Activated B cell treated with CpG ODN at 0.5 μM for 24 hours (primary cell): ENCODE measurements at places on chromosomes 5 and 9. TPM values are rescaled to one million over a fixed set of nuclear protein-coding genes. Genes with fewer than 3 reads are reported as not detected.

DNA sequence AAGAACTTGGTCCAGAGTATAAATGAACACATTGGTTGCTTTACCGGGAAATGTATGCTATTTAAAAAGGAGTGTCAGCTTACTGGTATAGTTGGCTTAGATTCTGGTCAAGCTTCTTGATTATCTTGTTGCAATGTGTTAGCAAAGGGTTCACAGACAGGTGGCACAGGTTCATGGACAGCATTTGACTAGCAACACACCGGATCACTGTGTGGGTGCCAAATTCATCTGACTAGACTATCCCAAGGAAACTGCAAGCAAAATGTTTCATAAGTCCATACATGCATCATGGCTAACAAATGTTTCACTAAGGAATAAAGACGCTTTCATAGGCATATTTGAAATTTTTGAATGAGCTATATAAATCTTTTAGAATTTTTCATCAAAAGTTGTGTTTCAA, 274.1 kb downstream of the PLK2 start:
- H3K27ac ChIP-seq: no peak overlapping the region
- DNase-seq: no peak
- no peaks in the 10 kb centered on the region for H3K36me3 ChIP-seq
- no peaks in the 10 kb centered on the region for H3K4me1 ChIP-seq

NUTM2F gene
- not detected in 2 replicates for total RNA-seq

GRCh38 chr9:8600914-8601680, 801.5 kb upstream of the DMAC1 start:
- no peaks in the 10 kb centered on the region for H3K4me1 ChIP-seq
- no peak for DNase-seq
- no peak overlapping the region for H3K4me3 ChIP-seq
- no peaks in the 10 kb centered on the region for H3K36me3 ChIP-seq
- H3K27me3 ChIP-seq: no peaks in the 10 kb centered on the region
- H3K27ac ChIP-seq: no peak overlapping the region

DNA sequence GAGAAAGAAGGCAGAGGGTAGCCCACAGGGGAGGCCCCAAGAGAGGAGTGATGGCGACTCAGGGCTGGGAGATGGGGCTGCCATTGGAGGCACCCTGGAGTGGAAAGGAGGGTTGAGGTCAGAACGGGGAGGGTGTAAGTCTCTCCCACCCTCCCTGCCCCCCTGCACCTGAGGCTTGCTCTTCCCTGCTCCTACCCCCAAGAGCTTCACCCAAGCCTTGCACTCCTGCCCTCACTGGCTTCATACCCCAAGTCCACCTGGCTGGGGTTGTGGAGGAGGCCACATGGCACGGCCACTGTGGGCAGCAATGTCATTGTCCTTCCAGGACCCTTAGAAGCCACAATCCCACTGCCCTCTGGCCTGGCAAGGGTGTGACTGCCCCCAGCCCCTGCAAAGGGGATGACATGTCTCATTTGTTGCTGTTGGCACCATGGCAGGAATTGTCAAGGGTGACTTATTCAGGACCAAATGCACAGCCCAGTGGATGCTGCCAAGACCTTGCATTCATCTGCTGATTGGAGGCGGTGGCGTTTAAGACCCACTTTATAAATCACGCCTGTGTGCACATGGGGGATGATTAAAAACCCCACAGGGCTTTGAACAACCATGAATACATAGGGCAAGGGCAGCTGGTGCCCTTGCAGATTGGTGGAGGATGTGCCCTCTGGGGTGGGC, 47.6 kb upstream of the RNU6ATAC start:
- H3K4me1 ChIP-seq: peaks cover 6% of the 10 kb centered on the region
- no peak overlapping the region for H3K27ac ChIP-seq
- no peak for DNase-seq
- no peak overlapping the region for H3K4me3 ChIP-seq
- peaks cover 2% of the 10 kb centered on the region for H3K27me3 ChIP-seq

DNA sequence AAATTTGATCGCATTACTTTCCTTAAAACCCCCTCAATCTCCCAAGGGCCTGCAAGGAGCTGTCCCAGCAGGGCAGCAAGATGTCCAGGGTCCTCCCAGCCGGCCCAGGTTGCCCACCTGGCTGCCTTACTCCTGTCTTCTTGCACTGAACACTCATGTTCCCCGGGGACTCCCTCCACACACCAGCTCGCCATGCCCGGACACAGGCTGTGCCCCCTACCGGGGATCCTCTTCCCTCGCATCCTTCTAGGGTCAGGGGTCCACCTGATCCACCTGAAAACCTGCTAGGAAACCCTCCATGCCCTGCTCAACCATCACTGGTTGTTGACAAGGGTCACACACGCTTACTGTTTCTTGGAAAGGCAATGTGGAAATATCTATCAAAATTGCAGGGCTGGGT, 172.0 kb upstream of the MSX2 start:
- H3K36me3 ChIP-seq: no peaks in the 10 kb centered on the region
- H3K27me3 ChIP-seq: no peaks in the 10 kb centered on the region
- no peaks in the 10 kb centered on the region for H3K4me1 ChIP-seq
- no peak overlapping the region for H3K4me3 ChIP-seq
- no peak overlapping the region for H3K27ac ChIP-seq

SLC34A3 gene
- not detected in 2 replicates for total RNA-seq

GRCh38 chr9:33750307-33750838, 45.0 kb upstream of the PRSS3 start:
- no peak overlapping the region for H3K27ac ChIP-seq
- peaks cover 12% of the 10 kb centered on the region for H3K4me1 ChIP-seq
- peaks cover 57% of the 10 kb centered on the region for H3K27me3 ChIP-seq
- H3K4me3 ChIP-seq: no peak overlapping the region

DNA sequence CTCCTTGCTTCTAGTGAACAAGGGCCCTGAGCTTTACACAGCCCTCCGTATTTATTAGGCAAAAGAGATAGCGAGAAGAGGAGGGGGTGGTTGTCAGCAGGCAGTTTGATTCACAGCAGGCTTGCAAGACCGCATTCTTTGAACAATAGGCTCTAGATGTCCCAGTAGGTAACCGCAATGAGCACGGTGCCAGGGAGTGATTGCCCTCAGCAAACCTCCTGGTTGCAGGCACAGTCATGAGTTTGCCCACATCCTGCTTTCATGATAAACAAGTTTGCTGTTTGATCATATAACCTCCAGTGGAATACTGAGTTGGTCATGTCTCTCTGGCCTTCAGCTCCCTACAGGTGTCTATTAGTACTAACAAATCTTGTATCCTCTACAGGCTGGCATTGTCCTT, 66.1 kb downstream of the CACNA1B start:
- H3K36me3 ChIP-seq: no peaks in the 10 kb centered on the region
- no peaks in the 10 kb centered on the region for H3K4me1 ChIP-seq
- DNase-seq: no peak
- no peaks in the 10 kb centered on the region for H3K27me3 ChIP-seq
- no peak overlapping the region for H3K4me3 ChIP-seq

GRCh38 chr5:154878642-154879335, 20.4 kb downstream of the CNOT8 start:
- H3K27me3 ChIP-seq: no peaks in the 10 kb centered on the region
- no peak overlapping the region for H3K27ac ChIP-seq
- no peak overlapping the region for H3K4me3 ChIP-seq
- H3K36me3 ChIP-seq: peaks cover 73% of the 10 kb centered on the region

DNA sequence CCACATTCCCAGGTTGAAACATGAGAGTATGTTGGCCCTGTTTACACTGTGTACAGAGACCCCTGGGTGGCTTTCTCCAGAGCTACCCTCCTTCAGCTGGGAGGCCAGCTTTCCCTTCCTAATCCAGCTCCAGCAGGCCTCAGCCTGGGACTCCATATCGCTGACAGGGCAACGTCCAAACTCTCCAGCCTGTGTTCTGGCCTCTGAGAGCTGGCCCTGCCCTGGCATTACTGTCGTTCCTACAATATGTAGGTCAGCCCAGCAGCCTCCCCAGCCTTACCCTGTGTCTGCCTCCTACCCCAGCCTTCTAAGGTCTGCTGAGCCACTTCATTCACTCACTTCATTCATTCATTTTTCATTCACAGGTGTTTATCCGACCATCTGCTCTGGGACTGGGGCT, 8.3 kb upstream of the EEIG1 start:
- no peak overlapping the region for H3K27ac ChIP-seq
- H3K4me3 ChIP-seq: no peak overlapping the region
- no peaks in the 10 kb centered on the region for H3K27me3 ChIP-seq
- H3K36me3 ChIP-seq: no peaks in the 10 kb centered on the region
